Stimulated activated CD4-positive, alpha-beta T cell treated with anti-CD3 and anti-CD28 coated beads, Interleukin-4, amount 100 ng/mL, for 1 hour (primary cell): ENCODE measurements at places on chromosomes 11 and 22.
A peak's percentile ranks its signal among the peaks of the same experiment; 100 is the strongest.

DNA sequence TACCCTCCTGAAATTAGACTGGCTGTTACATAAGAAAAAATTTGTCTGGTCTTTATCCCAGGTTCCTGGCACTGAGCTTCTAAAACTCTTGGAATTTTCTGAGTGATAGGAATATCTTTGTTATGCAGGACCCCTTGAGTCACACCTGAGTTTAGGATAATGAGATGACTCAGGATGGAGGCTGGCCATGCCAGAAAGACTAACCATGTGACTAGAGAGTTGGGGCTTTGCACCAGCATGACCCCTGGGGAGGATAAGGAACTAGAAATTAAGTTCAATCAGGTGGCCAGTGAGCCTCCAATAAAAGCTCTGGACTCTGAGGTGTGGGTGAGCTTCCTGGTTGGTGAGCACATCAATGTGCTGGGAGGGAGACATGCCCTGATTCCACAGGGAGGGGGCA is 88.1 kb downstream of the XRRA1 start:
- no peak for DNase-seq

GRCh38 chr22:23183061-23183698 is 2.9 kb downstream of the BCR start:
- DNase-seq = no peak

- DNase-seq = no peak
Observed at GRCh38 chr22:22555596-22555995, 3.5 kb downstream of the PRAME start.

DNA sequence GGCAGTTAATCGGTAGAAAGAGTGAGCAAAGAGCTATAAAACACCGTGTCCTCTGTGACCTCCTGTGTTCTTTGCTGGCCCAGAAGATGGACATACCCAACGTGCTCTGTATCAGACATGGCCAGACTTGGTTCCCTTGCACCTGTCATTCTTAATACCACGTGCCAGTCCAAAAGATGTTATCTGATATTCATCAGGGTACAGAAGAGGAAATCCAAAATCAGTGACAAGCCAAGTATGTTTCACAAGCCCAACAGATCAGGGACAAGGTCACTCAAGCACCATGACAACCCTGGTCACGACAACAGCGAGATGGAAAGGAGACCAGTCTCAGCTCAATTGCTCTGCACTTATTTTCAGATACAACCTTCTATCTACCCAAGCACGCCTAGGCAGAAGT is 3.4 kb downstream of the LRP4 start:
- DNase-seq = no peak

DNA sequence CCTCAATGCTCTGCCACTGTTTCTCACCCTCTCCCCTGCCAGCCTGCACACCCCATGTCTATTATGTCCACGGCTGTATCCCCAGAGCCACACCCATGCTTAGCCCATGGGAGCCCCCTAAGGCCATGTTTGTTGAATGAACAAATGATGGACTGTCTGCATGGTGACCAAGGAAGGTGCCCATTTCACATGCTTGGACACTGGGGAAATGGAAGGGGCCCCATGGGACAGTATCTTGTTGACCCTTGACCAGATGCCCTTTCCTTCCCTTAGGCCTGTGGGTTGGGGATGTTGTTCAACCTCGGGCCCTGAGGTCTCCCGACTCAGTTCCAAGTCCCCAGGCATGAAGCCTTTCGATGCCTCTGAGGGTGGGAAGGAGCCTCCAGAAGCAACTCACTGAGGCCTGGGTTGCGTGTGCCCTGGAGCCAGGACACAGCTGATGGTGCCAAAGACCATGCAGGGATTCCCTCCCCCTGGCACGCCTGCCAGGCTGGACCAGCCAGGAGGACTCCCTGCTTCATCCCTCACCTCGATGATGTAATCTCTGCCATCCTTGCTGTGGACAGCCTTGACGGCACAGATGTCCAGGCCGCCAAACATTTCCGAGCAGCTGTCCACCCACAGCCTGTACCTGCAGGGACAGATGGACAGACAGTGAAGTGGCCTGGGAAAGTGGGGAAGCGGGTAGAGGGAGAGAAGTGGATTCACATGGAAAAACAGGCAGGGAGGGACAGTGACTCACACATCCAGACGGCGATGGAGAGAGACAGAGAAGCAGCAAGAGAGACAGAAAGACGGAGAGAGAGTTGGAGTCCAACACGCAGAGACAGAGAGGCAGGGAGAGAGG is 58.9 kb downstream of the FBXO7 start:
- DNase-seq = no peak

DNA sequence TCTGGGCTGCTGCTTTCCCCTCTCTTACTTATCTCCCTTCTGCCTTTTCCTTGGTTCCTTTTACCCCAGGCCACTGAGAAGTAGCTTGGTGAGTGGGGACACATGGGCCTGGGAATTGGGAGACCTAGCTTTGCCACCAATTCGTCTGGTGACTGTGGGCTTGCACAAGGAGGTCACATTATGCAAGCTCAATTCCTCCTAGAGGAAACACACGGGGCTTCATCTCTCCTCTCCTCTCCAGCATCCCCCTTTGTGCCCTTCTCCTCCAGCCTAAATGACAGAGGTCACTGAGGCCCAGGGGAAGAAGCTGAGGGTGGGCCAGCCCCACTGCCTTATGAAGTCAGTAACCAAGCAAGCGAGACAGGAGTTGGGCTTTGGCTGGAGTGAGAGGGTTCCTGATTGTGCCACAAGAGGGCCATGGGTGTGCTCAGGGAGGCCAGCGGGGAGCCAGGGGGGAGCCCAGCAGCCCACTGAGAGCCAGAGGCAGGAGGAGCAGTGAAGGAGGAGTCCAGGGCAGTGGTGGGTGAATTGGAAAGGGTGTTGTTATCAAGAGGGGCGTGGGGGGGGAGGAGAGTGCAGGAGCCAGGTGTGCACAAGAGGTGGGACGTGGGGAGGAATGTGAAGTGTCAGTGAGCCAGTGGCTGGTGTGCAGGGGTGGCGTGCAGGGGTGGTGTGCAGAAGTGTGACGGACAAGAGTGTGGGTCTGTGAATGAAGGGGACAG is 2.0 kb downstream of the CLCF1 start:
- DNase-seq = no peak

GRCh38 chr11:19766810-19767209 is 54.2 kb downstream of the NAV2 start:
- DNase-seq = no peak

DNA sequence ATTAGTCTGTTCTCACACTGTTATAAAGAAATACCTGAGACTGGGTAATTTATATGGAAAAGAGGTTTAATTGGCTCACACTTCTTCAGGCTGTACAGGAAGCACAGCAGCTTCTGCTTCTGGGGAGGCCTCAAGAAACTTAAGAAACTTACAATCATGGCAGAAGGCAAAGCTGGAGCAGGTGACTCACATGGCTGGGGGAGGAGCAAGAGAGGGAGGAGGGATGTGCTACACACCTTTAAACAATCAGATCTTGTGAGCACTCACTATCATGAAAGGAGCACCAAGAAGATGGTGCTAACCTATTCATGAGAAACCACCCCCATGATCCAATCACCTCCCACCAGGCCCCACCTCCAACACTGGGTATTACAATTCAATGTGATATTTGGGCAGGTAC is 381.6 kb downstream of the ETS1 start:
- DNase-seq = peak; percentile 7

GRCh38 chr11:65816696-65817095 is 17.1 kb upstream of the SNX32 start:
- DNase-seq = no peak

DNA sequence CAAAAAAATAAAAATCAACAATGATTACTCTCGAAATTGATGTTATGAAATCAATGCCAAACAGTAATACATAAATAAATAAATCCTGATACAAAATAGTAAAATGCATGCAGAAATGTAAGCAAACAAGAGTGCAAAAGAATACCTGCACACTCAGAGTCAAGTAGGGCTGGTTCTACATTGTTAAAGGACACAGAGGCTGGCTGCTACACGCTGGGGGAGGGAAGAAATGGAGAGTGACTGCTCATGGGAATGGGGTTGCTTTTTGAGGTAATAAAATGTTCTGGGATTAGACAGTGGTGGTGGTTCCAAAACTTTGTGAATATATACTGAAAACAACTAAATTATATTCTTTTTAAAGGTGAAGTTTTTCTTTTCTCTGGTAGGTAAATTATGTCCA is 32.1 kb downstream of the MAPK1 start:
- DNase-seq = no peak

- DNase-seq = no peak
Observed at GRCh38 chr11:108302121-108302785, 79.4 kb downstream of the ATM start.

DNA sequence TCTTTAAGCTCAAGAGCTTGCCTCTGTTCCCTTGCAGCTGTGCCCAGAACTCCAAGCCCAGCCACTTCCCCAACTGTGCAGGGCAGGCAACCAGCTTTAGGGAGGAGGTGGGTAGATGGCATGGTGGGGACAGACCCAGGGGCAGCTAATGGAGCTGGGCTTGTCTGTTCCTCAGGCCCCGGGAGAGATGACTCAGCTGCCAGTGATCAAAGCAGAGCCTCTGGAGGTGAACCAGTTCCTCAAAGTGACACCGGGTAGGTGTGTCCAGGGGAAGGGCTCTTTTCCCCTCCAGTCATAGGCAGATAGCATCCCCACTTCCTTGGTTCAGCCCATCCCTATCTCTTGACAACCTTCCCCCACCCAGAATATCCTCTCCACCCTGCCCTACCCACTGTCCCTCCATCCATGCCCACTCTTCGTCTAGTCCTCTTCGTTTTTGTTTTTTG is 32.4 kb downstream of the CREB3L1 start:
- DNase-seq = no peak

DNA sequence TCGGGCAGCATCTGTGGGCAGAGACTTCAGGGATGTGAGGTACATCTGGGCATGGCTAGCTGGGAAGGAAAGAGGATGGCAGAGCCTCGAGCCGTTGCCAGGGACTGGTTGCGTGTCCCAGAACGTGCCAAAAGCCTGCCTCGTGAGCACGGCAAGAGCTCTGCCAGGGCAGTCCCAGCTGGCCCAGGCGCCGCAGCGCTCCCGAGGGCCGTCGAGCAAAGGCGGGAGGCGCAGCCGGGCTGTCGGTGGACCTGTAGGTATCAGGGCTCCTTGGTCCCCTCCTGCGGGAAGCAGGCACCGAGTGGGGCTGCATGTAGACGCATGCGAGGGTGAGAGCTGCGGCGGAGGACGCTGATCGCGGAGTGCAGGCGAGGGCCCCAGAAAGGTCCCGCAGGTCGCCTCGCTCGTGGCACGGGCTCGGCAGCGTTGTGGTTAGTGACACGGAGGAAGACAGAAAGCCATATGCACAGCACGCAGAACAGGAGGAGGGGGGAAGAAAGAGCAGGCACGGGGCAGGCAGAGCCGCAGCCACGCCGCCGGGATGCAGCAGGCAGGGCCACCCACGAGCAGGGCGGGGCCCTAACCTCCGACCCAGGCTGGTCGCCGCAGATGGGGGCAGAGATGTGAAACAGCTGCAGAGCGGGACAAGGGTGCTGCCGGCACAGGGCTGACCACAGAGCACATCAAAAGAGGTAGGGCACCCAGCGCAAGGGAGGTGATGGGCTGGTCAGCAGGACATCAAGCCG is 18.0 kb downstream of the LSP1 start:
- DNase-seq = peak; percentile 42

DNA sequence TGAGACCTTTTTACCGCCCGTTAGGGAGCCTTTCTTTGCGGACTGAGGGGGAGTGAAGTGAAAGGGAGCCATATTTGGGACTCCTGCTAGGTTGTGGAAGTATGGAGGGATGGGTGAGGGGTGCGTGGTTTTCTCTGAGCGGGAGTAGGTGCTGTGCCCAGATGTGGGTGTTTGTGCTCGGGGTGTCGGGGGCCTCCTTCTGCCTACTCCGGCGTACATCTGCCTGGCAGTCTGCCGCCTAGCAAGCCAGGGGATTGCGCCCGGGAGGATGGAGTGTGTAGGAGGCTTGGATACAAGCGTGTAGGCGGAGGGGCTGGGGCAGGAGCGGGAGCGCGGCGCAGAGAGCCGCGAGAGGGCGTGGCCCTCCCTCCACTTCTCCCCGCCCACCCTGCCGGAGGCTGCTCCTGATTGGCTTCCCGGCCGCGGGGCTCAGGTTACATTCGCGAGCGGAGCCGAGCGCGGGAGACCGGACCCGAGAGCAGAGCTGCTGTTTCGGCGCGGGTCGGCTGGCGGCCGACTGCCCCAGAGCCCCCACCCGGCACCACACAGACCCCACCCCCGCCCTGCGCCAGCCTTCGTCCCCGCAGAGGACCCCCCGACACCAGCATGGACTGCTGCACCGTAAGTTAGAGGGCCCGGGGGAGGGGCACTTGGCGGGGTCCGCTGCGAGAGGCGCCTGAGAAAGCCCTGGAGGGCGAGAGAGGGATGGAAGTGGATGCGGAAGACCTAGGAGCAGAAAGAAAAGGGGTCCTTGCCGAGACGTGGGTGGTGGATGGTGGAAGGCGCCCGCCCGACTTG is at the start of gene NRGN:
Gene NRGN (plus strand): TSS at position 464 of the 798 bp plus-strand sequence. CDS start 143 bp downstream, at position 607.
- peak; percentile 83 for DNase-seq
